ENCODE measurements at places on chromosomes 2 and 18.

GRCh38 chr18:6960656-6961055, 156.9 kb downstream of the LAMA1 start:
- no peak for DNase-seq

GRCh38 chr2:232418466-232419244, 12.0 kb downstream of the ALPG start:
- no peak for DNase-seq

- no peak for DNase-seq
Measured at GRCh38 chr2:17520761-17521160, 2.5 kb upstream of the RAD51AP2 start.

DNA sequence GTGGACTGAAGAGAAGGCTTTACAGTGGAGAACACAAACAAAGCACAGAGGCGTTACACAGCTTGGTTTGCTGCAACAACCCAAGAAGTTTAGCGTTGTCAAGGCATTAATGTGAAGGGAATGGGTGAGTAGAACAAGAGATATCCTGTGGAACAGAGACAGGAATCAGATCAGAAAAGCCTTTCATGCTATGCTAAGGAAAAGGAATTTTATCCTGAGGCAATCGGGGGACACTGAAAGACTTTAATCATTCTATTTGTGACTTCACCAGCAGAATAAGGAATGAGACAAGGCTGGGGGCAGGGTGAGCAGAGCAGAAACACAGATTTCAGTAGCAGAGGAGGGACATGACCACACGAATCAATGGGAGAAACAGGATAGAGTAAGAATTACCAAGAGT, 600.7 kb downstream of the IRS1 start:
- no peak for DNase-seq

DNA sequence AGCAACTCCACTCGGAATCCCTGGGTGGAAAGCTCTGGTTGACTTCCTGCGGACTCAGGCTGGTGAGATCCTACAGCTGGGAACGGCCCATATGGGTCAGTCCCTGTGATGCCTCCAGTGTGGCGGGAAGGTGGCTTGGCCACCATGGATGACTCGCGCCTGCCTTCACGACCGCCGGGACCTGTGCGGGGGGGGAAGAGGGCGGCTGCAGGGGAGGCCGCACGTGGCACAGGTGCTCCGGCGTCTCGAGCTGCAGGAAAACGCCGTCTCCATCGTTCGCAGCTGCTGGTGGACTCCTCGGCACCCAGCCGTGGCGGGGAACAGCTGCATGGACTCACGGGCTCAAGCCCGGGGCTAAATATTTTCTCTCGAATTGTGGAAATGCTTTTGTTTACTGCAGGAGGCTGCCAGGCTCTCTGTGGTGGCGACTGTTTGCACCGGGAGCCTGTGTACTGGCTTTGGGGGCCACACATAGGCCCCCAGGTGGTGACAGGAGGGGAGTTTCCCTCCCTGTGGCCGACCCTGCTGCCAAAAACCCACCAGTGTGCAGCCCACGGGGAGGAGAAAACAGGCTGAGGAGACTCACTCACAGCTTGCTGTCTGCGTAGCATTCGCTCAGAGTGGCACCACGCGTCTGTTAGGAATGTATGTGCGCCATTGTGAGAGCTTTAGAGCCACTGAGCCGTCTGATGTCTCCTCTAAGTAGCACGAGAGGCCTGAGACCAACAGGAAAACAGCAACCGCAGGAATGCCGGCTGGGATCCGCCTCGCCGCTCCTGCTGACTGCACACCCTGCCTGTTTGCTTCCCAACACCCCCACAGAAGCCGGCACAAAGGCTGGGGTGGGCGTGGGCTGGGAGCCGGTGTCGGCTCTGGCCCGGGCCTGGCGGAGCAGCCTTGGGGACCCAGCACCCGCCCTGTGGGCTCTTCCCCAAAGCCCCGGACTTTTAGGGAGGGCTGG, 89.2 kb downstream of the NFATC1 start:
- no peak for DNase-seq

DNA sequence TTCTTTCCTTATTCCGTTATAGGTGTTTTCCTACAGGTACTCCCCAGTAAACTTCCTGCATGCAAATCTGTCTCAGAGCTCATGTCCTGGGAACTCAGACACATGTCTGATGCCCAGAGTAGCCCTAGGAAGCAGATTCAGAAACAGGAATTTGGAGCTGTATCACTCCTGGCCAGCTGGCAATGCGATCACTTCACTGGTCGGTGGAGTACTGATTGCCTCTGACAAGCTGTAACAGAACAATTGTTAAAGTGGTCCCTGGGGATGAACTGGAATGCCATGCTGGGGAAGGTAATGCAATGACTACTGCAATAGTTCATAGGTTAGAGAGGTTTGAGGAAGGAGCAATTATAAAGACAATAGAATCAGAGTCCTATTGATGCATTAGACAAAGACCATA, 131.6 kb upstream of the DOCK10 start:
- peak; percentile 55 for DNase-seq

GRCh38 chr18:22734791-22735627, 198.1 kb upstream of the RBBP8 start:
- no peak for DNase-seq

DNA sequence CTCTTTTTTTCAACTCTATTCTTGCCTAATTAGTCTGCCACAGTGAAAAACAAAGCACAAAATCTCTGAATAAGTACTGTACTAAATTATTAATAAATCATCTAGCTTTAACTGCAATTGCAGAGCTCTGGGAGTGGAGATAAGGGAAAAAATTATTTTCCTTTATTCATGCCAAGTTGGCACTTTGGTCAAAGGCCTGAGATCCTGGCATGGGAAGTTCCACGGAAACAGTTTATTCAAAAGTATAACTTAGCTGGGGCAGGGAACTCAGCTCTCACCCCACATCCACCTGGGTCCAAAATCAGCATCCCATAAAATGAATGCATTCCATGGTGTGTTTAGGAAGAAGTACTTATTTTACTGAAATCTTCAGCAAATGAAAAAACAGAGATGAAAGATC, 185.2 kb upstream of the APCDD1 start:
- no peak for DNase-seq

GRCh38 chr18:48861181-48861708, 89.5 kb downstream of the SMAD7 start:
- DNase-seq, result no peak

DNA sequence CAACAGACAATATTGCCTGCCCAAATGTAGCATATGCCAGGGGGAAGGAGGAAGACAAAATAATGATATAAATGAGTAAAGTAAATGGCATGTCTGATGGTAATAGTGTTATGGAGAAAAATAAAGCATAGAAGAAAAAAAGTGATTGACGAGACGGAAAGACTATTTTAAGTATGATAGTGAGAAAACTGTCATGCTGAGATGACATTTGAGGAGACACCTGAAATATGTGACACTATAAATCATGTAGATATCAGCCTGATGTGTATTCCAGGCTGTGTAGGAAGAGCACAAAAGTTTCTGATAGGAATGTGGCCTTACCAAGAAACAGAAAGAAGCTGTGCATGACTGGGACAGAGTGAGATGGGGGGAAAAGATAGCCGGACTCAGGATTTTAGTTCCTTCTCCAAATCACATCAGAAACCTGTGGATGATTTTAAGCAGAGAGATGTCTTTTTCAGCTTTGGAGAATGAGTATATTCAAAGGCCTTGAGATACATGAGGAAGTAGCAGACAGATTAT, 387.3 kb upstream of the SYT4 start:
- no peak for DNase-seq

DNA sequence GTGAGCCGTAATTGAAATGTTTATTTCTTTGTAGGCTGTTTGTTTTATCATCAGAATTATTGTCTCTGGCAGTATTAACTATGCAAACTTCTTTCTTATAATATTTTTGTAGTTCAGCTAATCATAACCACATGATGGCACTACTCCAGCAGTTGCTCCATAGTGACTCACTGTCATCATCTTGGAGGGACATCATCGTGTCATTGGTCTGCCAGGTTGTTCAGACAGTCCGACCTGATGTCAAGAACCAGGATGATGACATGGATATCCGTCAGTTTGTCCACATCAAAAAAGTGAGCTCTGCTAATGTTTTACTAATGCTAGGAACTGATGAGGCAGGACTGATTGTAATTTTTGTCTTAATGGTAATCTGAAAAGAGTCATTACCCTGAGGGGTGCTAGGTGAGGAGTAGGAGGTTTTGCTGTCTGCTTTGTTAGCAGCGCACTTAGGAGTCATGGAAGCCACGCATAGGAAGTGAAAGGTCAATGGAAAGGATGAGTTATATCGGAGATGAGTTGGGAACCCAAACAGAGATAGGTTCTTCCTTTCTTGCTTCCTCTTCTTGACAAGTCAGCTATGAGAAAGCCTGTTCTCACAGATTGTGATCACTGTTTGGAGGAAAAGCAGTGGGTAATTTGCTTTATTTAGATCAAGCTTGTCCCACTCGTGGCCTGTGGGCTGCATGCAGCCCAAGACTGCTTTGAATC, 49.2 kb downstream of the PIKFYVE start:
- no peak for DNase-seq

GRCh38 chr2:207188626-207189419, 23.1 kb upstream of the KLF7 start:
- DNase-seq, result peak; percentile 58

GRCh38 chr18:37783771-37784170, 218.2 kb upstream of the CELF4 start:
- DNase-seq, result no peak

GRCh38 chr18:56248610-56249235, 389.7 kb downstream of the TXNL1 start:
- no peak for DNase-seq

DNA sequence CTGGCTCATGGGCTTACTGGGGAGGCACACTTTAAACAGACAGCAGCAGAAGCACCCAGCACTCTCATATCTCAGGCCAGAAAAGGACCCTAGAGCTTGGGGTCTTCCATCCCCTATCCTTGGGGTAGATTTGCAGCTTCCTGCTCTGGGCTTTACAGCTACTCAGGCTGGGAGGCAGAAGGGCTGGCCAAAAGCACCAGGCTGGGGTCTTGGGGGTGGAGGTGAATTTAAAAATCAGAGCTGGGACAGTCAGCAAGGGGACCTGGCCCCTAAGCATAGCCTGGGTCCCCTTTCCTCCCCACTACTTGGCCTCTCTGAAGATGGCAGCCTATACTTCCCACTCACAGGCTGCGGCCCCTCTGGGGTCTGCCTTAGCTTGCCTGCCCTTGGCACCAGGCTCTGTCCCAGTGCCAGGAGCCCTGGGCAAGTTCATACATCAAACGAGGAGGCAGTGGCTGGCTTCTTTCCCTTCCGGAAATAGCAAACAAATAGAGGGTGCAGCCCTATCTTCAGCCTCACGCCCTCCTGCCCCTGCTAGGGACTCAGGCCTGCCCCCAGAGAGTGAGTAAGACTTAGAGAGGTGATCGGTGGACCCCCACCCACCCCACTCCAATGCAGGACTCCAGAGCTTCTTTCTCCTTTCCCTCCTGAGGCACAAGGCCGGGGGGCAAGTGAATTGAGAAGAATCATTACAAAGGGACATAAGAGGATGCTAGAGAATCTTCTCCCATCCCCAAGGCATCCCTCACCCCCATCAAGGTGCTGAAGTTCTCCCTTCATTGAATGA, 26.0 kb upstream of the TNS1 start:
- no peak for DNase-seq

GRCh38 chr18:35770376-35771014, 189.0 kb downstream of the GALNT1 start:
- DNase-seq, result no peak

- no peak for DNase-seq
Measured at GRCh38 chr18:45962461-45962860, 4.7 kb downstream of the EPG5 start.

GRCh38 chr18:77520767-77521166, 271.1 kb downstream of the GALR1 start:
- DNase-seq, result no peak

DNA sequence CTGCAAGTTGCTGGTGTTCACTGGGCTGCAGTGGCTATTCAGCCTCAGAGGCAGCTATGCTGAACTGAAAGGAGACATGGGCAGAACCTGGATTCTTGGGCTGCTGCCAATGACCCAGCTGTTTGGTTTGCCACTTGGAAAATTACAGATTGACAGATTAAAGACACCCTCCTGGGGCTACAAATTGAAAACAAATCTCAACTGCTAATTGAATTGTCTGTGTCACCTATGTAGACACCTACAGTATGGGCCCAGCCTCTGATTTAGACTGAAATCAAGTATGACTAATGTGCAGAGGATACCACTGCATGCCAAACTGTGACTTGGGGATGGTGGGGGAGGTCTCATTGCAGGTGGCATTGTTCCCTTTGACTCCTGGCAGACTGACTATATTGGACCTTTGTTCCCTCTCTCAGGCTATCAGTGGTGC, 42.8 kb downstream of the ITSN2 start:
- DNase-seq, result no peak

GRCh38 chr2:217790681-217791392, 212.0 kb downstream of the TNS1 start:
- no peak for DNase-seq

DNA sequence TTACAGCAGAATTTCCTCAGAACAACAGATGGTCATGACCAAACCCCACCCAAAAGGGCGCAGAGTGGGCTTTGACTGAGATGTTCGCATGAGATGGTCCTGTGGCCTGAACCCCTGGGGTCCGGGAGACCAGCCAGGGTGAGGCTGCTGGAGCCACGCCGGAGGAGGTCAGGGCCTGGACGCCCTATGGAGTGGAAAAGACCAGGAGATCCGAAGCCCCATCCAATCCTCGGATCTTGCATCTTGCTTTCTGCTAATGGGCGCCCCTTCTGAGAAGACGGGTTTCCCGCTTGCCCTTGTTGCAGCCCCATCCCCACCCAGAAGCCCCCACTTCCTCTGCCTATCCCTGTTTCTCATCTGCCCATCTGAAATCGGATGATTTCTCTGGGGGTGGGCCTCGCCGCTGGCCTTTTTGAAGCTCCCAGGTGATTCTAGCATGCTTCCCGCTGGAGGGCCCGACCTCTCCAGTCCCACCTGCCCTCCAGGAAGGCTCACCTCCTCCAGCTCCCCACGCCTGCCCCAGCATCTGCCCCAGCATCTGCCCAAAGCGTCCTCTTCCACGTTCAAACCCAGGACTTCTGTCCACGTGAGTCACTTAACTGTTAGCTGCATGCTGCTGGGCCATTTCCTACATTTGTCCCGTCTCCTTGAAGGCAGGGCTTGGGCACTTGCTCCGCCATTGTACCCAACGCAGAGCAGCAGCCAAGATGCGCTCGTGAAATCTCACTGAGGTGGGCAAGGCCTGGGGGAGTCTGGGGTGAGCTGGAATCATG, 4.3 kb upstream of the CNDP1 start:
- no peak for DNase-seq

DNA sequence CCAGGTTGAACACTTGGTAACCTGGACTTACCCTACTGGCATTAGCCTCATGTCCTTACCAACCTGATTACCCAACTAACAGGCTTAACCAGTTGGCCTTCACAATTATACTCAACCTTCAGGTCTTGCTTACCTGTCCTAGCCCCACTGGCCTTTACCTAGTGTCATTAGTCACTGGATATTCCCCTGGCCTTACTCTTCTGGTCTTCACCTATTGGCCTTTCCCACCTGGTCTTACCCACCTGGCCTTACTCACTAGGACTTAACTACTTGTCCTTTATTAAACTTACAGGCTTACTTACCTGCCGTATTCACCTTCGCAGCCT, 131.1 kb upstream of the ZSWIM2 start:
- DNase-seq, result no peak
